ENCODE measurements at places on chromosomes 11 and 22.
A peak's percentile ranks its signal among the peaks of the same experiment; 100 is the strongest.

- DNase-seq = no peak
Measured at GRCh38 chr11:78418584-78419211, 1.1 kb upstream of the GAB2 start.

GRCh38 chr22:24423519-24424000 lies 3.8 kb upstream of the ADORA2A start:
- peak; percentile 85 for DNase-seq

DNA sequence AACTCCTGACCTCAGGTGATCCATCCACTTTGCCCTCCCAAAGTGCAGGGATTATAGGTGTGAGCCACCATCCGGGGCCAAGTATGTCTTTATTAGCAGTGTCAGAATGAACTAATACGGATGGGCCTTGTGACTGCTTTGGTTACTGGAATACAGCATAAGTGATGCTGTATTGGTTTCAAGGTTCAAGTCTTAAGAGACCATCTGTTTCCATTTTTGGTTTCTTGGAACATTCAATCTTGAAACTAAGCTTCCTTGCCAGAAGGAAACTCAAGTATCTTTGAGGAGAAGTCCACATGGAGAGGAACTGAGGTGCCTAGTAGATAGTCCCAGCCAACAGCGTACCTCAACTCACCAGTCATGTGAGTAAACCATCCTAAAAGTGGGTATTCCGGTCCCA lies 58.8 kb downstream of the APOL3 start:
- no peak for DNase-seq

DNA sequence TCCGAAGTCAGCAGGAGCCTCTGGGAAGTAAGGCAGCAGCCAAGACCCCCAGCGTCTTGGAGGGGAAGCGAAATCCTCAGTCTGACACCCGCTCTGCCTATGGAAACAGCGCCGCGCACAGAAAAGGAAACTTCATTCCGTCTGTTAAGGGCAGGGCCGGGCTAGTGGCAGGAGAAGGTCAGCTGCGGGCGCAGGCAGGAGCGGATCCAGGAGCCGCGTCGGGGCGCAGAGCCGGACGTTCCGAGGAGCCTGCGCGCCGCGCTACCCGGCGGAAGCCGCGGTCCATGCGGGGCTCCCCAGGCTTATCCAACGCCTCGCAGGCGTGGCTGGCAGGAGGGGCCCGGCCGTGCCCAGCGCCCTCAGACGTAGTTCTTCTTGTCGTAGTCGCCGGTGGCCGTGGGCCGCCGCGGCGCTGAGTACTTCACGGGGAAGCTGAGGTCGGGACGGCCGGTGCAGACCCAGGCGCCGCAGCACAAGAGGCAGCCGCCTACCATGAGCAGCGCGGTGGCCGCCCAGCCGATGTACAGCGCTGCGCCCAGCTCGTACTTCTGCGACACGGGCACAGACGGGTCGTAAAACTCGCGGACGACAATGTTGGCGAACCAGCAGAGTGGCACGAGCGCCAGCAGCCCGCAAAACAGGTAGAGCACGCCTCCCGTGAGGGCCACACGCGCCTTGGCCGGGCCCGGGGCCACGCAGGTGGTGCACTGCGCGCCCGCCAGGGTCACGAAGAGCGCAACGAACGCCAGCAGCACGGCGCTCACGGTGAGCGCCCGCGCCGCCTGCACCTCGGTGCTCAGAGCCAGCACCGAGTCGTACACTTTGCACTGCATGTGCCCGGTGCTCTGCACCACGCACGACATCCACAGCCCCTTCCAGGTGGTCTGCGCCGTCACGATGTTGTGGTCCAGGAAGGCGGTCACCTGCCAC lies 705 bp downstream of the CLDN5 start:
- no peak for DNase-seq

DNA sequence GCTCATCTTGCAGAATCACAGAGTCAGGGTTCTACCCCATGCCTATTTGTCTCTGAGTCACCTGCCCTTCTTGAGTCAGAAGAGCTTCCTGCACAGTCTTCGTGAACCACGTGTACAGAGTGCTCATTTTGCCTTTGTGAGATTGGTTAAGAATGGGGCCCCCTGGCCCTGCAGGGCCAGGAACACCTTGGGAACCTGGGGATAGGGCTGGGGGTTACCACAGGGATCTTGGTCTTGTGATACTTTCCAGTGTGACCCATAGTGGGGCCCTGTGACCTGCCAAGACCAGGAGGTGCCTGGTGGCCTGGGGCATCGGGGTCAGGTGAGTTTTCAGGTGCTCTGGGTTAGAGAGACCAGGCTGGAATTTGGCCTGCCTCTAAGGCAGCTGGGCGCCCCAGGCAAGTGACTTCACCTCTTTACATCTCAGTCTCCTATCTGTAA lies 9.4 kb downstream of the TMPRSS13 start:
- DNase-seq = no peak

GRCh38 chr11:111310723-111311122 lies 12.4 kb downstream of the POU2AF3 start:
- DNase-seq = no peak

- DNase-seq = no peak
Measured at GRCh38 chr22:38449776-38450175, 5.2 kb downstream of the KCNJ4 start.

DNA sequence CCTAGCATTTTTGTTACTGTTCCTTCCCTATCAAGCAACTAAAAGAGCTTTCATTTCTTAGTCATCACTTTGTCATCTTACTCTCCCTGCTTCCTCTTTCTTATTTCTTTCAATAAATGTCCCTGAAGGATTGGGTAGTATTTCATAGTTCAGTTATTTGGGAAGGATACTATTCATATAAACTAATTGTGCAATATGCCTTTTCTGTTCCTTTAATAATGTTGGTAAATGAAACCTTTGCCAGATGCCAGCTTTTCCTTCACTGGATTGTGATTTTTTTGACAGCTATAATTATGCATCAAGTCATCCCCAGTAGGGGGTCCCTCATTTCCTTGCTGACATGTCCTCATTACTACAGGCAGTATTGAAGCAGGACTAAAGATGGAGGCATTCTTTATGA lies 101.7 kb downstream of the ATM start:
- DNase-seq = peak; percentile 38

DNA sequence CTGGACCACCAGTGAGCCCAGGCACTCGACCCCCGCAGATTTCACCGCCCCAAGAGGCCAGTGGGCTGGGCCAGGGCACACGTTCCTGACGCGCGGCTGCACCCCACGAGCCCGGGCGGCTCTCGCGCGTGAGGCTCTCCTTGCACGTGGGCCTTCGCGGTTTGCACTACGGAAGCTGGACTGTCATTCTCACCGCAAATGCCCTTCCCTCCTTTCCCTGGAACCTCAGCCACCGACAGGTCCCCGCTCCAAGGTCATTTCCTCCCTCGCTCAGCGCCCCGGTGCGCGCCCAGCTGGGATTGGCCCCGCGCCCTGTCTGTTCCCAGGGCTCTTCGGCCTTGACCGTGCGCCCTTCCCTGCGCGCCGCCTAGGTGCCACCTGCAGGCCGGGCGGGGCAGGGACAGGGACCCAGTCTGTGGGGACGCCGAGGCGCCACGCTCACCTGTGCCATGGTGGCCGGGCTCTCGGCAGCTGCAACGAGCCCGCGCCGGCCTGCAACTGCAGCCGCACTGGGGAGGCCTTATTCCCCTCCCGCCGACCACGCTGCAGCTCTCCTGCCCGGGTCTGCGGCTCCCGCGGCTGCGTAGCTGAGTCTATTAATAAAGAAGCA lies 2.1 kb upstream of the CPT1A start:
- DNase-seq = peak; percentile 62

DNA sequence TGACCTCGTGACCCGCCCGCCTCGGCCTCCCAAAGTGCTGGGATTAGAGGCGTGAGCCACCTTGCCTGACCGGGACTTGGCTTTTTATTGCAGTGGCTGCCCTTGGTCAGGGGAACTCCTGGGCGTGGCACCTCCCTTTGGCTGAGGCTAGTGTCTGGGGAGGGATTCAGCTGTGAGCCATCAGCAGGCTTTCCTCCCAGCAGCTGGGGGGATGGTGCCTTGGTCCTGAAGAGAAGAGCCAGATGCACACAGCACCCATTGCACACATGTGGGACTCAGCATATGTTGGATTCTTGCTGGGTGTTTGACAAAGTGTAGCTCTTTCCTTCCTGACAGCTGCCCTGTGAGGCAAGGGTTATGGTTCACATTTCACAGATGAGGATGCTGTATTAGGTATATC lies 8.4 kb downstream of the CYTH4 start:
- peak; percentile 70 for DNase-seq

GRCh38 chr11:63901660-63902059 lies 15.3 kb downstream of the RCOR2 start:
- no peak for DNase-seq

DNA sequence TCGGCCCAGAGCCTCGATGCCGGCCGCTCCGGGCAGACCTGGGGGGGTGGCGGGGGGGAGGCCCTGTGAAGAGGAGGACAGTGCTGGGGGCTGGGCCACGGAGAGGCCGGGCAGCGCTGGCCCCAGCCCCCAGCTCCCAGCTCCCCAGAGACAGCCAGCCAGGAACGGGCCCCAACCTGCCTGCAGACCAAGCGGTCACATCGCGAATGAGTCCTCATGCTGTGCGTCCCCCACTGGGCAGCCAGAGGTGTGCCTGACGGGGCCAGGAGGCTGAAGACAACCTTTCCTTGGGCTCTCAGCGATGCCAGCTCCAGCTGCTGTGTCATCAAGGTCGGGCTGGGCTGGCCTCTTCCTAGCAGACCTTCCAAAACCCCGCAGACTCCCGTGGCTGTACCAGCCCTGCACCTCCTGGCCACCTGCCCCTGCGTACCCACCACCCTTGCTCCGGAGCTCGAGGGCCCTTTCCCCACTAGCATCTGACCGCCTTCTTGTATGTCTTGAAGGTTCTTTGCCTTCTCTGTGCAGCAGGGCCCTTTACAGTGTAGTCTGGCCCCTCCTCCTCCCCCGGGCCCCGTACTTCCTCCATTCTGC lies 88.4 kb downstream of the CDKN1C start:
- DNase-seq = no peak

DNA sequence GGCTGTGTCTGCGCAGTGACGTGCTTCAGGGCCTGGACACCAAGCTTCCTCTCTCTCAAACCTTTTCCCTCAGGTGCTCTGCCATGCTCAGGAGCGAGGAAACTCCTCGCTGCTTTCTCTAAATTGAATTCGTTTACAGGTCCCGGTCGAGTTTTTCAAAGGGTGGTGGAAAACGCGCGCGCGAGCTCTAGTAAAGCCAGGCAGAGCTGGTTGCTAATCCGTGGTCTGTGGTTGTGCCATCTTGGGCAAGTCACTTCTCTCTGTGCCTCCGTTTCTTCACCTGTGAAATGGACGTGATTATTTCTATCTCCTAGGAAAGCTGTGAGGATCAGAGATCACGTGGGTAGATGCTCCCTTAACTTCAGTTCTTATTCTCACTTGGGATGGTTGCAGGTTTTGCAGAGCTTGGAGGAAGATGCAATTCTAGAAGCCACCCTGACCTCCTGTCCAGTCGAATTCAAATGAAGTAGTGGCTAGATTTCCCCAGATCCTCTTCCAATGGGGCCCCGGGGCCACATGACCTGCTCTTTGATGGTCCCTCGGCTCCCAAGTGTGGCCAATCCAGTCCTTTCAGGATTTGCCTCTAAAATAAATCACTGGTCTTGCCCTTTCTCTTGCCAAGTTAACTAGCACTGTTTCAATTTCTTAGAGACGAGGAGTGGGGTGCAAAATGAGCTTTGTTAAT lies 10.5 kb upstream of the ALX4 start:
- DNase-seq = no peak

- DNase-seq = no peak
Measured at GRCh38 chr11:113979431-113979830, 4.5 kb downstream of the HTR3A start.

DNA sequence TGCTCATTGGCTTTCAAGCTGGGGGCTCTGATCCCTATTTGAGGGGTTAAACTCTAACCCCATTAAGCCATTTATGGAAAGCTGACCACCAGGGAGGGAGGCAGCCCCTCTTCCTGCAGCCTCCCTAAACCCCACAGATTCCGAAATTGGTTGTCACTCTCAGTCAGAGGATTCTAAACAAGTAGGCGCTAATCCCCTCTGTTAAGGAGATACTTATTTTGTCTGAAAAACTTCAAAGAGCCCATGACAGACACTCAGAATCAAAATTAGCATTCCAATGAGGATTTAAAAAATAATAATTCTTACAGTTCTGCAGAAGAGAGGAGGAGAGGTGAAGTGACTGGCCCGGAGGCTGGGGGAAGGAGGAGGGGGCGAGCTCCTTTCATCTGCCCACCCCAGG lies 69.7 kb upstream of the LMO1 start:
- DNase-seq = no peak

DNA sequence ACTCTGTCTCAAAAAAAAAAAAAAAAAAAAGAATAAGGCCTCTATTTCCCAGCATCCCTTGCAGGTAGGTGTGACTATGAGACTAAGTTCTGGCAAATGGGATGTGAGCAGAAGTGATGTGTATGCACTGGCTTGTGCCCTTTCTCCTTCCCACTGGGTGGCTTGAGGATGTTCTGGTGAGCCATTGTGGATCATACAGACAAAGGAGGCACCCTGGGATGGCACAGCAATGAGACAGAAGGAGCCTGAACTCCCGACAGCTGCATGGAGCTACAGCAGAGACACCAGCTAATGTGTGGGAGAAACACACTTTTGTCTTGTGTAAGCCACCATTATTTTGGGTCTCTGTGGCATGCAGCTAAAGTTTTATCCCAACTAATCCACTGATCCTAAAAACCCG lies 10.6 kb upstream of the SORL1 start:
- no peak for DNase-seq

GRCh38 chr22:28019881-28020861 lies 101.1 kb upstream of the PITPNB start:
- peak; percentile 89 for DNase-seq

GRCh38 chr22:20238536-20238900 lies 29.6 kb downstream of the RTN4R start:
- DNase-seq = peak; percentile 64

DNA sequence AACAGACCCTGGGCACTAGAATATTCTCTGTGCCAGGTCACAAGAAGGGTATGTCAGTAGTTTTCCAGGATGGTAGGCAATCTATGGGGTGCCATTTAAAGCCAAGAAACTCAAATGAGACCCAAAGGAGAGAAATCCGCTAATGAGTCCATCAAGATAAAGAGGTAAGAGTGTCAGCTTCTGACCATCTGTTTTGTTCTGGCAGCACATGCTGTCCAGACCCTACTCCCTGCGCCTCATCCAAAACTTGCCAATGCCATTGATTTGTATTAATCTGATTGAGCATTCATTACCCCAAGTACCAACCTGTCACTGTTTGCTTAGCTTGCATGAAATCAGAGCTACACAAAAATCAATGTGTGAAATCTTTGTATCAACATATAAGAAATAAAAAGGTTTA lies 229.0 kb downstream of the BLID start:
- no peak for DNase-seq

Measured in hepatic stellate cell (primary cell).